ENCODE measurements at places on chromosomes 5 and 9. TPM values are rescaled to one million over a fixed set of nuclear protein-coding genes. Genes with fewer than 3 reads are reported as not detected.

The TMEFF1 gene
- total RNA-seq, result not detected

The TERT gene
- not detected for total RNA-seq

The ACSL6 gene
- 0.07 TPM for total RNA-seq

The WNT8A gene
- total RNA-seq, result not detected

The PIP5KL1 gene
- total RNA-seq, result 2.1 TPM

The SMIM33 gene
- total RNA-seq, result not detected

The DMRTA1 gene
- total RNA-seq, result 0.69 TPM

The SLC34A1 gene
- not detected for total RNA-seq

The SPATA31A6 gene
- not detected for total RNA-seq

The ADAMTSL1 gene
- total RNA-seq, result 7.2 TPM

DNA sequence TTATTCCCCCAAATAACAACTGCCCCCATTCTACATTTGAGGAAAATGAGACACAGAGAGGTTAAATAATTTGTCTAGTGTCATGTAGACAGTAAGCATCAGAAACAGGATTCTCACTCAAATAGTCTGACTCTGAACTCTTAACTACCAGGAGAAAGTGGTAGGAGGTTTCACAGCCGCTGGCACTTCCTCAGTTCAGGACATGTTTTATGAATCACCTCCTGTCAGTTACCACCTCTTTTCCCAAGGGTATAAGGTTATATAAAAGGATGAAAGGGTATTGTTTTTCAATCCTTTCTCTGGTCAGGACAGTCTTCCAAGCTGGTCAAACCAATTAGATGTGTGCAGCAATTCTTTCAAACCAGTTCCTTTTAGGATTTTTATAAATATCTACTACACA lies 52.1 kb downstream of the TSSK1B start:
- no peak for DNase-seq
- H3K4me3 ChIP-seq, result no peak overlapping the region
- H3K27ac ChIP-seq, result no peak overlapping the region
- no peaks in the 10 kb centered on the region for H3K27me3 ChIP-seq
- H3K4me1 ChIP-seq, result no peaks in the 10 kb centered on the region

DNA sequence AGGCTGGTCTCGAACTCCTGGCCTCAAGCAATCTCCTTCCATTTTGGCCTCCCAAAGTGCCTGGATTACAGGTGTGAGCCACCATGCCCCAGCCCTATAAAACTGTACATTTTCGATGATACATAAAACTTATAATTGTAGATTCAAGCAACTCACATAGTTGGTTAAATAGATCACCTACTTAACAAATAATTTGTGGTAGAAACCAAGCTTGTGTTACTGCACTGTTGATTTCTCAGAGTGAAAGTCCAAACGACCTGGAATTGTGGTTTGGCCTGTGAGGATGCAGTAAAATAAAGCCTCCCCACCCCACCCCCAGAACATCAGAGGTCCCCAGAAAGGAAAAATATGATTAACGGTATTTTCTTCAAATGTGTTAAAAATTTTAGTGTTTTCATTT lies 92.7 kb downstream of the TRIO start:
- peaks cover 9% of the 10 kb centered on the region for H3K4me1 ChIP-seq
- no peaks in the 10 kb centered on the region for H3K27me3 ChIP-seq
- no peak overlapping the region for H3K4me3 ChIP-seq
- no peak for DNase-seq
- H3K27ac ChIP-seq, result no peak overlapping the region

DNA sequence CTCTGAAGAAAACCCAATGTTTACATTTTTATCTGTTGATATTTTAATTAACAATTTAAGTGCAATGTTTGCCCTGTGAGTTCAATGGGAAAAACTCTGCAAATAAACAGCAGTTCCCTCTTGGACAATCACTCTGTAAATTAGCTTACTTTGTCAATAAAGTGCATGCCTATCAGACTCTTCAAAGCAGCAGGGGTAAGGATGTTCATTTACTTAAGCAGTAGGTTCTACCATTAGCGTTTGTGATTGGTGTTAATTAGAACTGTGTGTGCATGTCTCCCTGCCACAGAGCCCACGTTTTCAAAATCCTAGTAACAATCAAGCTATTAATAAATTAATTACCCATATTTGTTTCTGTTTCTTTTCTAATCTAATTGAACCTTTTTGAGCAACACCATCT lies 1921.6 kb upstream of the WWC1 start:
- DNase-seq, result no peak
- no peaks in the 10 kb centered on the region for H3K27me3 ChIP-seq
- peak overlapping the region; percentile 24 for H3K27ac ChIP-seq
- no peaks in the 10 kb centered on the region for H3K36me3 ChIP-seq
- no peak overlapping the region for H3K4me3 ChIP-seq

GRCh38 chr5:181138258-181138657 lies 7.3 kb upstream of the OR2V1 start:
- no peak overlapping the region for H3K27ac ChIP-seq
- H3K36me3 ChIP-seq, result no peaks in the 10 kb centered on the region
- no peak overlapping the region for H3K4me3 ChIP-seq
- no peak for DNase-seq

DNA sequence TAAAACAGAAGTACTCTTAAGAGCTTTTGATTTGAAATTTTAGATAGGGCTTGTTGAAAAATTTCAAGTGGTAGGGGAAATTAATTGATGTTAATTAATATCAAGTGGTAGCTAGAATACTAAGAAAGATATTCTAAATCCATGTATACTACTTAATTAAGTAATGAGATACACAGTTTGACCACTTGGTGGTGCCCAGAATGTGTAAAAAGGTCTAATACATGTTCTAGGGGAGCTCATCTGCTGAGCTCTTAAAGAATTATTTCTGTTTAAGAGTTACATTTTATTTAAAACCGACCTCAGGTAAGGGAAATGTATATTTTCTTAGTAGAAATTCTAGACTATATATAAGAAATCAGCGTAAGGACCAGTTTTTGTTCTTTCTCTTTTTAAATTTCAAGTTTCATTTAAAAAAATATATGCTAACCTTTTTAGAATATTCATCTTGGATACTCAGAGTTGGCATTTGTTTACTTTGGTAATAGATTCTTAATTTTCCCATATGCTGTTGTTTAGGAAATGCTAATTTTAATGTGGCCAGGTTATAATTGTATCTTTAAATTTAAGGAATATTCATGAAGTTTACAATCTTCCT lies 61.5 kb downstream of the LNPEP start:
- no peaks in the 10 kb centered on the region for H3K36me3 ChIP-seq
- H3K27me3 ChIP-seq, result no peaks in the 10 kb centered on the region
- no peak overlapping the region for H3K4me3 ChIP-seq
- no peaks in the 10 kb centered on the region for H3K4me1 ChIP-seq

GRCh38 chr9:93575796-93576257 lies 557 bp upstream of the PHF2 start:
- H3K4me1 ChIP-seq, result peaks cover 4% of the 10 kb centered on the region
- H3K36me3 ChIP-seq, result no peaks in the 10 kb centered on the region
- peak overlapping the region; percentile 90 for H3K4me3 ChIP-seq
- no peaks in the 10 kb centered on the region for H3K27me3 ChIP-seq
- peak; percentile 72 for DNase-seq

- H3K27ac ChIP-seq, result no peak overlapping the region
- no peak overlapping the region for H3K4me3 ChIP-seq
- no peaks in the 10 kb centered on the region for H3K27me3 ChIP-seq
- H3K36me3 ChIP-seq, result no peaks in the 10 kb centered on the region
- H3K4me1 ChIP-seq, result no peaks in the 10 kb centered on the region
- no peak for DNase-seq
These were observed 77.8 kb downstream of the BOD1 start for GRCh38 chr5:173538654-173539053.

- H3K36me3 ChIP-seq, result no peaks in the 10 kb centered on the region
- no peaks in the 10 kb centered on the region for H3K4me1 ChIP-seq
- H3K27ac ChIP-seq, result no peak overlapping the region
- DNase-seq, result no peak
- no peaks in the 10 kb centered on the region for H3K27me3 ChIP-seq
- H3K4me3 ChIP-seq, result no peak overlapping the region
These were observed 87.9 kb downstream of the SLC1A3 start for GRCh38 chr5:36694351-36694750.

DNA sequence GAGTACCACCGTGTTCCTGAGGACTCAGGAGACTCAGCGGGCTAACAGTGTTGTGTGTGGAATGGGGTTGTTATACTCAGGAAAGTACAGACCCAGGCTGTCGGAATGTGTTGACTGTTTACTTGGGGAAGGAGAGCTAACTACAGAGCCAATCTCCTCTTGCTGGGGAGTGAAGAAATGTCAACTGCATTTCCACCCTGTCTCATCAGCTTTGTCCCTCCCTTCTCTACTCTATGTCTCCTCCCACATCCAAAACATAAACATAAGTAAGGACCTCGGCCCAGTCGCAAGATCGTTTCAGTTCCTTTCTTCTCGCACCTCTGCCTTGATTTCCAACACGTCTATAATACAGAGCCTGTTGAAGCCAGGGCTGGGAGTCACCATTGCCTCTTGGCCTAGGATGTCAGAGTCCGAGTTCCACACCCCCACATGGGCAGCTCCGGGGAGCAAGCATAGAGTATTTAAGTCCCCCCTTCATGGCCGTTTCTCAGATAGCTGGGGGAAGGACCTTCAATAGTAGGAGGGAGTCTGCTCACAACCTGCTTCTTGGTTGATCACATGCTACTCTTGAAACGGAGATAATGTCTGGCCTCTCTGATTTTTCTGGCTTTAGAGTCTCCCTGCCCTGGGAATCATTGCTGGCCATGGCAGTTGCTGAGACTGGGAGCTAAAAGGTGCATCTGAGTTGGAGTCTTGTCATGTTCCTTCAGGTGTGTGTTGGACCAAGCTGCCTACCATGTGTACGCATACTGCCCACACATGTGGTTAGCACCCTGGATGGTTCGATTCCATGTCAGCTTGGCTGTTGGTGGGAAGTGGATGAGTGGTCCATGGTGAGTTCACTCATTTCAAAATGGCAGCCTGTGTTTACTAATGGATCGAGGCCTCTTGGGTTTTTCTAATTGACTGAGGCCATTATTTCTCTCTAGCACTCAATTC lies 147.3 kb downstream of the MTX3 start:
- no peak for DNase-seq
- H3K4me3 ChIP-seq, result no peak overlapping the region
- no peak overlapping the region for H3K27ac ChIP-seq
- H3K4me1 ChIP-seq, result no peaks in the 10 kb centered on the region
- H3K36me3 ChIP-seq, result no peaks in the 10 kb centered on the region

GRCh38 chr5:138840103-138840502 lies 35.0 kb downstream of the LRRTM2 start:
- H3K27ac ChIP-seq, result no peak overlapping the region
- H3K4me3 ChIP-seq, result no peak overlapping the region
- no peaks in the 10 kb centered on the region for H3K36me3 ChIP-seq
- DNase-seq, result no peak

GRCh38 chr9:133579601-133580418 lies 29.4 kb downstream of the FAM163B start:
- DNase-seq, result peak; percentile 22
- H3K36me3 ChIP-seq, result no peaks in the 10 kb centered on the region
- no peaks in the 10 kb centered on the region for H3K27me3 ChIP-seq

GRCh38 chr9:114450833-114451706 lies 54.2 kb downstream of the WHRN start:
- no peaks in the 10 kb centered on the region for H3K27me3 ChIP-seq
- H3K4me3 ChIP-seq, result no peak overlapping the region
- H3K27ac ChIP-seq, result no peak overlapping the region
- DNase-seq, result no peak
- H3K36me3 ChIP-seq, result no peaks in the 10 kb centered on the region
- peaks cover 7% of the 10 kb centered on the region for H3K4me1 ChIP-seq

DNA sequence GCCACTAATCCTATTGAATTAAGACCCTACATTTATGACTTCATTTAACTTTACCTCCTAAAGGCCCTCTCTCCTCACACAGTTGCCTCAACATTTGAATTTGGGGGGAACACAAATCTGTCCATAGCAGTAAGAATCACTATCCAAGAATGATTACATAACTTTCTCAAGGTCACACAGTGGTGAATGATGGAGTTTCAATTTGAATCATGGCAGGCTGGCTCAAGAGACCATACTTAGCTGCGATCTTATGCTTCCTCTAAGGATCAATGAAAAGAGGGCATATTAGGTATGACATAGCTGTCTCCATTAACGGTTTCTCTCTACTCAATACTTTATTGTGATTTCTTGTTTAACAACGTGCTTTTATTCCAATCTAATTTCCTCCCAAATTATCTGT lies 44.1 kb upstream of the PDE4D start:
- H3K4me3 ChIP-seq, result no peak overlapping the region
- no peaks in the 10 kb centered on the region for H3K27me3 ChIP-seq
- H3K36me3 ChIP-seq, result no peaks in the 10 kb centered on the region
- no peak overlapping the region for H3K27ac ChIP-seq
- DNase-seq, result no peak

- H3K27me3 ChIP-seq, result no peaks in the 10 kb centered on the region
- peak overlapping the region; percentile 9 for H3K27ac ChIP-seq
- no peaks in the 10 kb centered on the region for H3K36me3 ChIP-seq
- H3K4me1 ChIP-seq, result peaks cover 14% of the 10 kb centered on the region
- DNase-seq, result no peak
- H3K4me3 ChIP-seq, result no peak overlapping the region
These were observed 65.3 kb downstream of the CSNK1A1 start for GRCh38 chr5:149485655-149486615.

- no peaks in the 10 kb centered on the region for H3K4me1 ChIP-seq
- H3K27ac ChIP-seq, result no peak overlapping the region
- H3K4me3 ChIP-seq, result no peak overlapping the region
- no peaks in the 10 kb centered on the region for H3K36me3 ChIP-seq
- DNase-seq, result no peak
- H3K27me3 ChIP-seq, result no peaks in the 10 kb centered on the region
These were observed 52.3 kb upstream of the EGFL7 start for GRCh38 chr9:136610426-136610825.

DNA sequence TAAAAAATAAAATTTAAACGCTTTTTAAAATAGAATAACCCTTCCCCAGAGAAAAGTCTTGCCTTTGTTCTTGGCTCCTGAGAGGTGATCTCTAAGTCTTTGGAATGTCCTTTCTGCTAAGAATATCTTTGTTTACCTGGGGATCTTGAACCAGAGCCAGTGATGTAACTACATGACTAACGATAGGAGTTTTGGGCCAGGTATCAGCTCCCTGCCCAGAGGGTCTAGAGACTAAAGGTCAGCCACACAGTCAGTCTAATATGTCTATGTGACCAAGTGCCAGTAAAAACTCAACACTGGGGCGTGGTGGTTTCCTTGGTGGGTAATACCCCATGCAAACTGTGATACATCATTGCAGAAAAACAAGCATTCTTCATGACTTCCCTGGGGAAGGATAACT lies 1351.9 kb upstream of the C9orf72 start:
- H3K4me1 ChIP-seq, result no peaks in the 10 kb centered on the region
- no peak overlapping the region for H3K4me3 ChIP-seq
- no peak overlapping the region for H3K27ac ChIP-seq
